ENCODE measurements at places on chromosomes 7 and 10. TPM values are rescaled to one million over a fixed set of nuclear protein-coding genes. Genes with fewer than 3 reads are reported as not detected.
A peak's percentile ranks its signal among the peaks of the same experiment; 100 is the strongest.

The PAX4 gene
- not detected for total RNA-seq

The KCND2 gene
- total RNA-seq = 2.1 TPM

The SAMD9L gene
- 8.5 TPM for total RNA-seq

The VSTM4 gene
- total RNA-seq = 174 TPM

The KIAA1217 gene
- total RNA-seq = 104 TPM

The SLC26A3 gene
- 0.45 TPM for total RNA-seq

The AEBP1 gene
- total RNA-seq = 65.1 TPM

The NAT16 gene
- 1.4 TPM for total RNA-seq

The LRRD1 gene
- total RNA-seq = 0.29 TPM

The SPDYE9 gene
- not detected for total RNA-seq

The C10orf53 gene
- total RNA-seq = not detected

The HOXA7 gene
- total RNA-seq = 0.54 TPM

The UNC5B gene
- total RNA-seq = 7.1 TPM

The TDRD1 gene
- not detected for total RNA-seq

The NCOA4 gene
- 140 TPM for total RNA-seq

The MYL7 gene
- not detected for total RNA-seq

- no peak for DNase-seq
Observed at GRCh38 chr7:6700793-6701192, 6.0 kb downstream of the ZNF12 start.

GRCh38 chr10:105973360-105973759 is 1191.1 kb downstream of the SORCS1 start:
- no peak for DNase-seq

- DNase-seq = peak; percentile 70
Observed at GRCh38 chr10:21534604-21535493, 817 bp downstream of the MLLT10 start.

DNA sequence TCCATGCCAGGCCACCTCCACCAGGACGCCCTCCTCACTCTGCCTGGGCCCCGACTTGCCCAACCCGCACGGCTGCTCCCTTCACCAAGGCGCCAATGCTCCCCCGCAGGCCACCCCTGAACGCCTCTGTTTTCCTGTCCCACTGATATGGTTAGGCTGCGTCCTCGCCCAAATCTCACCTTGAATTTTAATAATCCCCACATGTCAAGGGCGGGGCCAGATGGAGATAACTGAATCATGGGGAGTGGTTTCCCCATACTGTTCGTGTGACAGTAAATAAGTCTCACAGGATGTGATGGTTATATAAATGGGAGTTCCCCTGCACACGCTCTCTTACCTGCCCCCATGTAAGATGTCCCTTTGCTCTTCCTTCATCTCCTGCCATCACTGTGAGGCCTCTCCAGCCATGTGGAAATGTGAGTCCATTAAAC is 29.8 kb downstream of the RSU1 start:
- no peak for DNase-seq

- no peak for DNase-seq
Observed at GRCh38 chr10:107971411-107971810, 806.9 kb upstream of the SORCS1 start.

- no peak for DNase-seq
Observed at GRCh38 chr10:12006671-12007070, 35.9 kb downstream of the UPF2 start.

GRCh38 chr7:105068886-105069285 is 54.9 kb downstream of the KMT2E start:
- DNase-seq = no peak

GRCh38 chr10:67816719-67817118 is 21.3 kb downstream of the DNAJC12 start:
- DNase-seq = no peak

DNA sequence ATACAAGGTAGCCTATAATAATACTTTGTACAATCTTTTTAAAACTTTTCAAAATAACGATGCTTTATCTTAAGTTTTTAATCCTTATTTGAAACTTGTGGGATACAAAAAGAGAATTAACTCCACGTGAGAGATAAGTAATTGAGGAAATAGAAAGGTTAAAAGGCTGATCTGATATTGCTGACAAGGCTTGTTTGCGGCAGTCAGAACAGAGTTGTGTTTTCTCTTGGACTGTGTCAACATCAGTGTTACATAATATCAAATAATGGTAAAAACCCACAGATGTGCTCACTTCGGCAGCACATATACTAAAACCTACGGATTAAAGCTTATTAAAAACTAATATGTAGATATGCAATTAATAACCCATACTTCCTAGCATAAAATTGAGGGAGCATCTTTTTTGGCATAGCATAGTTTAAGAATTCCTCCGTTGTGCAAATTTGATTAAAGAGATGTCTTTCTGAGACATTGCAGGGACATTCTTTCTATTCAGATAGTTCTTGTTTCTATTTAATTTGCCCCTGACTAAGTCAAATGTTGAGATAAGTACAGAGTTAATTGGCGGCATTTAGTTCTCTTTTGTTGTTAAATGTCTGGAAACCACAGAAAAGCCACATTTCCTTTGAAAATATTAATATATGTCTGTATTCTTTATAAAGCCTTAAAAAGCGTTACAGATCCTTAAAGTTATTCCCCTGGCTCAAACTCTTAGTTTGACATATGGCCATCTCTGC is 63.3 kb downstream of the FAM185A start:
- DNase-seq = no peak

DNA sequence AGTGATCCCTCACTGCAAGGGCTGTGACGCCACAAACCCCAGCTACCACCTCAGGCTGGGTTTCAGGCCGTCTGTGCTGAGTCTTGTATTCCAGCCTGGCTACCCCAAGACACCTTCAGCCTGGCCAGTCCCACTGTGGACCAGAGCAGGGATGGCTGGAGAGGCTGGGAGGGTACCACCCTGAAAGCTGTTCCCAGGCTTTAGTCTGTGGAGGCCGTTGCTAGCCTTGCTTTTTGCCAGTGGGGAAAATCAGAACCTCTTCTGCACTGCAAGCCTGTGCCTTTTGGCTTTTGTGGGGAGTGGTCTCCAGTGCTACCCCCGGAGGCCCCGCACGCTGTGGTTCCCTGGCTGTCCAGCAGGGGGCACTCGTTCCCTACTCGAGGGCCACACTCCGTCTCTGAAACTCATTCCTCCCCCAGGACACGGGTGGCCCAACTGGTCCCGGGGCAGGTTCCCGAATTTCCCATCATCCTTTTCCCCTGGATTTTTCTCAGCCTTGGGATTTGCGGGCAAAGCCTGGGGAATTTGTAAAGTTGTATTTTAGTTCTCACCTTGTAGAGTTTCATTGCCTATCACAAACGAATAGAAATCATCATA is 128.4 kb upstream of the BTBD16 start:
- peak; percentile 66 for DNase-seq

DNA sequence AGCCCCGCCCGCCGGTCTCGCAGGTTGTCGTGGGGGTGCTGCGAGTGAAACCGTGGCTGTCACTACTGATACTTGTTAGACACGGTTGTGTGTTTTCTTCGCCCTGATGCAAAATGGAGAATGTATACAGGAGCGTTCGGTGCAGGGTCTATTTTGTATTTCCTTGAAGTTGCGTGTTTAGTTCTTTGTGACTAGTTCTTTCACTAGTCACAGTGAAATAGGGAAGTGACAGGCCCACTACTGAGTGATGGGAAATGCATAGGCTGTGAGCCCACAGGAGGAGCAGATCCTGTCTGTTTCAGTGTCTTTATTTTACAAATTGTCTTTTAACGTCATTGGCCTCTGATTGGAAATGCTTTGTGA is 675 bp downstream of the ABRAXAS2 start:
- no peak for DNase-seq

DNA sequence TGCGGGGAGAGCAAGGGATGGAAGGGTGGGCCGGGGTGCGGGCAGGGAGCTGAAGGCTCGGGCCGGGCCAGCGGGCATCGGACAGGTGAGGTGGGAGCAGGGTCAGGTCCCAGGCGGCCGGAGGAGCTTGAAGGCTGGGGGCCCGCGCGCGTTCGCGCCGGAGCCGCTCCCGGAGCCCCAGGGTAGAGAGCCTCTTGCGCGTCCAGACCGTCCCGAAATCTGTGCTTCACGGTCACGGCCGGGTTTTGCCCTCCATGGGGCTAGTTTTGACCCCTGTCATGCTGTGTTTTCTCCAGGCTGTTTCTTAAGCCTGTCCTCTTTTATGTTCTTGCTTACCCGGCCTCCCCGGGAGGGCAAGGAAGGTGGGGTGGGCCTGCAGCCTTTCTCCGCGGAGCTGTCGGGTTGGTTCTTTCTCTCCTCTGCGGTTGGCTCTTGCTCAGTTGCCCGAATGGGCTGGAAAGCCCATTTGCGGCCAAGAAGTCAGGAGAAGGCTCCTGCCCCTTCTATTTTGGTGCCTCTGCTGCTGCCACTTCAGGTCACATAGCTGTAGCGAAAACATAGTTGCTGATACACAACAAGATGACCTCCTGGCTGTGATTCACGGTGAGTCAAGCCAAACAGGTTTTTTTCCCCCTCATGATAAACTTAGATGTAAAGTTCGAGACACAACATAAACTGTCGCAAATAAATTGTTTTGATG is 650 bp downstream of the UBE2D1 start:
- DNase-seq = peak; percentile 42

DNA sequence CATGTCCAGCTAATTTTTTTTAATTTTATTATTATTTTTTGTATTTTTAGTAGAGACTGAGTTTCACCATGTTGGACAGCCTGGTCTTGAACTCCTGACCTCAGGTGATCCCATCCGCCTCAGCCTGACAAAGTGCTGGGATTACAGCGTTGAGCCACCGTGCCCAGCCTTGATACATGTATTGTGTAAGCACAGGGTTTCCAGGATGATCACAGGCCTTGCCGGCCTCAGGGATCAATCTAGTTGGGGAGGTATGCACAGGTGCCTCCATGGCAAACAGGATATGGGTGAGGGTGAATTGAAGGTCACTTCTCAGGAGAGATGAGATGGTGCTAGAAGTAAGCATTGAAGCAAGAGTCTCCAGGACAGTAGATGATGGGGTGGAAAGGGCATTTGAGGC is 5.5 kb downstream of the MRPS17 start:
- no peak for DNase-seq

- no peak for DNase-seq
Observed at GRCh38 chr7:83791737-83792136, 142.8 kb upstream of the SEMA3E start.

- DNase-seq = no peak
Observed at GRCh38 chr7:77765481-77765880, 32.8 kb downstream of the TMEM60 start.

DNA sequence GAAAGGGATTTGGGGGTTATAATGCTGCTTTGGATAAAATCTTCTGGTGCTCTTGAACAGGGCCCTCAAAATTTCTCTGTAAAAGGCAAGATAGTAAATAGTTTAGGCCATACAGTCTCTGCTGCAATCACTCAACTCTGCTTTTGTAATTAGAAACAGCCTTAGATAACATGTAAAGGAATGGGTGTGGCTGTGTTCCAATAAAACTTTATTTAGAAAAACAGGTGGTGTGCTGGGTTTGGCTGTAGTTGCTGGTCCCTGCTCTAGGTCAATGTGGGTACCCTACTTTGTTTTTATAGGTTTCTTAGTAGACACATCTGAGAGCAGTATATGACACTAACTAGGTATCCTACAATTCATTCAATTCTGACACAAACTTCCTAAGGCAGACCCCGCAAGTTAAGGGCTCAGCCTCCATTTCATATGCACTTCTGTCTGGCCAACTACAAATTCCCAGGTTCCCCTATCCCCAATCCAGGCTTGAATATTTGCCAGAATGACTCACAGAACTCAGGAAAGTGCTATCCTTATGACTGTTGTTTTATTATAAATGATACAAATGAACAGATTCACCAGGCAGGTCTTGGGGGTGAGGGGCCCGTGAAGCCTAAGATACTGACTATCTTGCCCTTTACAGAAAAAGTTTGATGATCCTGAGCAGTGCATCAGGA is 349.9 kb downstream of the RPS24 start:
- DNase-seq = no peak

- no peak for DNase-seq
Observed at GRCh38 chr10:88063861-88064557, 200.6 kb downstream of the PTEN start.

GRCh38 chr10:18649364-18649959 is 1.9 kb downstream of the NSUN6 start:
- DNase-seq = no peak

DNA sequence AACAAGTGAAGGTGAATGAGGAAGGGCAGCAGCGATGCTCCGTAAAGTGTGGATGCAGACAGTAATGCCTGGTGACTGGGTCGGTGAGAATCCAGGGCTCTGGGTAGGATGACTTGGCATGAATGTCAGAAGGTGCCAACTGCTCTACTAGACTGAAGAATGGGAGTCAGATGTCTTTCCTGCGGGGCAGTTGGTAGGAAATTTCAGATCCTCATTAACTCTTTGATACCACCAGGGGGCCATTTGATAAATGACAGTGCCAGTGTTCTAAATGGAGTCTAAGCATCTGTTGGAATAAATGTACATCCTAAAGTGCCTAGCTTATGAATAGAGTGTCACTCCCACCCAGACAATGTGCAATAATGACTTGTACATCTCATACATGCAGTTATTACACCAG is 462.0 kb downstream of the GRM8 start:
- DNase-seq = no peak

DNA sequence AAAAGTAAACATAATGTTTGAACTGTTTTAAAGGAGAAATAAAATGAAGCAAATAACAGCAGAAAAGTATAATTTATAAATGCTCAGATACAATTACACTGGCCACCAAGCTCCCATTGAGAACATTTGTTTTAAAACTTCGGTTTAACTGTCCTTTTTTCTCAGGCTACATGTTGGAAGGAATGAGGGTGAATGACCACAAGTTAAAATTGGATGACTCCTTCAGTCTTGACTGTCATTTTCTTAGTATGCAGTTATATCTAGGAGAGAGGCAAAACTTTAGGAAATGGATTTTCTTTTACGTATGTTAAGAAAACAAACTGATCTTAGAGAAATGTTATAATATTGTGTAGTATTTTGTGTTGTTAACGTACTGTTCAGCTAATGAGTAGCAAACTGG is 5.0 kb downstream of the TRIM24 start:
- no peak for DNase-seq

- no peak for DNase-seq
Observed at GRCh38 chr10:112363696-112364688, 9.9 kb upstream of the ACSL5 start.

Data from thyroid gland (tissue), 4 donors.